ENCODE measurements at places on chromosomes 5 and 9.

GRCh38 chr9:37732086-37732741 lies 21.4 kb upstream of the TRMT10B start:
- DNase-seq: no peak

- no peak for DNase-seq
These were observed 332.8 kb downstream of the NSG2 start for GRCh38 chr5:174378121-174378874.

- no peak for DNase-seq
These were observed 789 bp downstream of the SEMA6A start for GRCh38 chr5:116573702-116574366.

GRCh38 chr5:32654427-32654826 lies 56.7 kb upstream of the NPR3 start:
- DNase-seq: no peak
